ENCODE measurements at places on chromosomes 1 and 21.
A peak's percentile ranks its signal among the peaks of the same experiment; 100 is the strongest.

DNA sequence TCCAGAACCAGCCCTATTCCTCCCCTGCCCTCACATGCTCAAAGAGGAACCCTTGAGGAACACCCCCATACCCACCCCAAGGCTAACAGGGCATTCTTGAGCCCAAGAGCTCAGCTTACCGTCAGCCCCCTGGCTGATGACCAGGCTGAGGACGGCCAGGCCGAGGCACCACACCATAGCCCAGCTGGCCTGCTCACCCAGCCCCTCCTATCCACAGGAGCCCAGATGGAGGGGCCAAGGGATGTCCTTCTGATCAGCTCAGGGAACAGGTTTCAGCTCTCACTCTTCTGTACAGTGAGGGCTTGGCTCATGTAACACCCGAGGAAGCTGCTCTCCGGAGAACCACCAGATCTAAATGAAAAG lies 2.2 kb downstream of the IGSF9 start:
- DNase-seq, result no peak

DNA sequence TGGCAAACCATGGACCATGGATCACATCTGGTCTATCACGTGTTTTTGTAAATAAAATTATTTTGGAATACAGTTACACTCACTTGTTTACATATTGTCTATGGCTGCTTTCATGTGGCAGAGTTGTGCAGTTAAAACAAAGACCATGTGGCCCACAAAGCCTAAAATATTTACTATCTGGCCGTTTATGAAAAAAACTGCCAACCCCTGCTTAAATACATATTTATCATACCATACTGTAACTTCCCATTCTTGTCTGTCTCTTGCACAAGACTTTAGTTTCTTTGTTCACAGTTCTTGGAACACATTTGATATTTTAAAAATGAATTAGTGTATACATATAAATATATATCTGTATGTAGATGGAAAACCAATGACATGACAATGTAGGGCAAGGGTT lies 141.5 kb downstream of the PAPPA2 start:
- no peak for DNase-seq

DNA sequence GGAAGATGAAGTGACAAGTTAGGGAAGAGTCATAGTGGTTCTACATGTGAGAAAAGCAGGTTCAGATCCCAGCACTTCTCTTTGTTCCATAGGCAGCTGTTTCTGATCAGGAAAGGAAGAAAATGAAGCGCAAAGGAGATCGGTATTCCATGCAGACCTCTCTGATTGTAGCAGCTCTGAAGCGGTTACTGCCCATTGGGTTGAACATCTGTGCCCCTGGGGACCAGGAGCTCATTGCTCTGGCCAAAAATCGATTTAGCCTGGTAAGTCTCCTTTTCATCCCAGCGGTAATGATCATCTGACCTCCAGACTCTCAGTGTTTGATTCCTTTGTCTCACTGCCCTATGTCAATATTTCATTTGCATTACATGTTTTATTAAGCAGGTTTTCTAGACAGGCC lies 173.6 kb downstream of the ZP4 start:
- peak; percentile 64 for DNase-seq

GRCh38 chr1:232239998-232240397 lies 389.9 kb downstream of the SIPA1L2 start:
- no peak for DNase-seq

DNA sequence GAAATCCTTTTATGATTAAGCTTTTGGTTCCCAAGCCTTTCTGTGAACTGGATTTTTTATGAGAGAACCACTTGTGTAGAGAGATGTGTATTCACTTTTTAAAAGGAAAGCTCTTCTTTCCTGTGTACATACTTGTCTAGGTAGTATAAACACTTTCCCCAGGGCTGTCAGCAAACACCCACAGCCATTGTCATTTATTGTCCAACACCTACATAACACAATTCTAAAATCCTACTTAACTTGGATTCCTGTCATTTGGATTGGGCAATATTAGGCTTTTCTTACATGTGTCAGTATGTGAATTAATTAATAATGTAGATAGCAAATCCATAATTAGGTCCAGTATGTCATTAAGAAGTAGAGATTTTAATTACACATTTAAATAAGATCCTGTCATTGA lies 12.3 kb downstream of the DDX20 start:
- no peak for DNase-seq

GRCh38 chr1:87318806-87319205 lies 9.9 kb upstream of the LMO4 start:
- DNase-seq, result no peak

DNA sequence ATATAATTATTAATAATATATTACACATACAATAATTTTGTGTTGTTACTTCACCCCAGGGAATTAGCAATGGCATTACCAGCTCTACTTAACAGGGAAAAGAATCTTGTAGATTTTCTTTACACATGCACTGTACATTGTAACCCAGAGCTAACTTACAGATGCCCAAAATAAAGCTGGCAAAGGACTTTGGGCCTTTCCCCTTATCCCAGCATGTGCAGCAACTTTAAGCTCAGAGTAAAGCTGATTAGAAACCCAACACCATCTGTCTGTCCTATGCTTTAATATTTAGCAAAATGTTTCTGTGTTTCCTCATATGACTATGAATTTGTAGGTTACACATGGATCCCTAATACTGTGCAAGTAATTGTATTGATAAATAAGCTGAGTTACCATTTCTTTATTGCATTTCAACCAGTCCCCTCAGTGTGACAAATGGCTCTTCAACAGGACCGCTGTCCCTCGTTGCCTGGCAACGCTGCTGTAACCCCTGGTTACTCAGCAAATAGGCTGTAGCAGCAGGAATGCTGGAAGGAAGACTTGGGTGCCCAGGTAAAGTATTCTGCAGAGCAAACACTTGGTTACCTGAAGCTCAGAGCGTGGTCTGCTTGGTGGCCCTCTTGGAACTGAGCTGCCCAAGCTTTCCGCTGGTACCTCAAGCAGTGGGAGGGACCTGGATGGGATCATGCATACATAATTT lies at the start of gene USH2A:
TSS of gene USH2A (minus strand) at position 628 of the 700 bp plus-strand sequence. CDS start 1,112 bp downstream, outside the sequence.
- DNase-seq, result peak; percentile 95

GRCh38 chr1:67571901-67572593 lies 113.0 kb upstream of the GADD45A start:
- DNase-seq, result no peak

DNA sequence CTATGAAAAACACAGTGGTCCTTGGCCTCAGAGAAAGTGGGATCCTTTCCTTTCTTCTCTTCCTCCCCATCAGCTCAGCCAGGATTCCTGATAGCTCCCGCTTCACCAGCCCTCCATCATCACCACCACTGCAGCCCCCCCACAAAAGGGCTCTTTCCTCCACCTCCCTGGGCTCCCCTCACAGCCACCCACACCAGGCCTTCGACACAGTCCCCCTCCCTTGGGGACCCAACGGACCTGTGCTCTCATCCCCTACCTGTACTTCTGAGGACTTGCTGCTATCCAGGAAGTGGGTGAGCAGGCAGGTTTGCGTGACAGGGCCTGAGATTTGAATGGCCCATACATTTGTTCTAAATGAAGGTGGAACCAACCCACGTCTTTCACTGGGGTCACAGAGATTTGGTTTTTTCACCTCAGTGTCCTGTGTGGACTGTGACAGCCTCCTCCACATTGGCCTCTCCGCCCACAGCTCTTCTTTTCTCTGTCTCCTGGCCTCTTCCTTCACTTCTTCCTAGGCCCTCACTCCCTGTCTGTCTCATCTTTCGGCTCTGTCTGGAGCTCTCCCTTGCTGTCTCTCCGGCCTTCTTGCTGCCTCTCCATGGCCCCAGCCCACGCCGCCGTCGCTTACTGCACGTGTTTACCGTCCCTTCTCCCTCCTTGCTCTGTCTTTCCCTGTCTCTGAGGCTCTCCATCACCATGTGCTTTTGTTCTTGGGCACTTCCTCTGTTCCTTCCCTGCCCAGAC lies 238.6 kb downstream of the FOXD2 start:
- DNase-seq, result no peak

DNA sequence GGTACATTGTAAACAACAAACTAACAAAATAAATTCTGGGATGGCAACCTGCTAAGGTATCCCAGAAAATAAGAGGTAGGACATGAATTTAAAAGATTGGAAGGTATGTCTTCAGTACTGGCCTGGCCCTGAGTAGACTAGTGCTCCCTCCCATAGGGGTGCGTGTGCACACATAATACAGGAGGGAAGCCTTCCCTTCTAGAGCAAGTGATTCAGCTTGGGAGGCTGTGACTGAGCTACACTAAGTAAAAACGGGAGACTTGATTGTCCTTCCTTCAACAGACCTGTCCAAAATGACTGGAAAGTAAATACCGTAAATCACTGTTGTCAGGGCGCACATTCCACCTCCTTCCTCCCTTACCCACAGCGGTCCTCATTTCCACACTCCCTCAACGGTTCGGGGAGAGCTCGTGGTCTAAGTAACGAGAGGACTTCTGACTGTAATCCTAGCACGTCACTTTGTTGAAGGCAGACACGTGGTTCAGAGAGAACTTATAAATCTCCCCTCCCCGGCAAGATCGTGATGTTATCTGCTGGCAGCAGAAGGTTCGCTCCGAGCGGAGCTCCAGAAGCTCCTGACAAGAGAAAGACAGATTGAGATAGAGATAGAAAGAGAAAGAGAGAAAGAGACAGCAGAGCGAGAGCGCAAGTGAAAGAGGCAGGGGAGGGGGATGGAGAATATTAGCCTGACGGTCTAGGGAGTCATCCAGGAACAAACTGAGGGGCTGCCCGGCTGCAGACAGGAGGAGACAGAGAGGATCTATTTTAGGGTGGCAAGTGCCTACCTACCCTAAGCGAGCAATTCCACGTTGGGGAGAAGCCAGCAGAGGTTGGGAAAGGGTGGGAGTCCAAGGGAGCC lies at the start of gene TGFB2:
TSS of gene TGFB2 (plus strand) at position 523 of the 859 bp plus-strand sequence. CDS start 1,366 bp downstream, outside the sequence.
- peak; percentile 95 for DNase-seq

GRCh38 chr1:19610282-19610981 lies 33.7 kb upstream of the NBL1 start:
- DNase-seq, result no peak

GRCh38 chr1:66464351-66464750 lies 69.6 kb upstream of the SGIP1 start:
- DNase-seq, result no peak

DNA sequence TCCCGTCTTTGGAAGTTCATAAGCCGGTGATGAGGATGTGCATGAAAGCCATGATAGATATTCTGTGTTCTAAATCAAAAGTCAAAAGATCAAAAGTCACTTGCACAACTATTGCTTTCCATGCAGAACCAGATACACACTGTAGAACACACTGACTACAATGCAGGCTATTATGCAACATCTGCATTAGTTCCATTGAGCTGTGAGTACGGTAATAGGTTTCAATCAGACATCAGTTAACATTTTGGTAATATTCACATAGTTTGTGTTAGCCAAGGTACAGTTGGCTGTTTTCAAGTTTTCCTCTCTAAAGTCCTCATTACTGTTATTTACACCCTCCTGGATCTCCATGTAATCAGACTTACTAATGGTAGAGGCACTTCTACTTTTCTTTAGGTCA lies 3.1 kb downstream of the KCNA2 start:
- DNase-seq, result no peak

DNA sequence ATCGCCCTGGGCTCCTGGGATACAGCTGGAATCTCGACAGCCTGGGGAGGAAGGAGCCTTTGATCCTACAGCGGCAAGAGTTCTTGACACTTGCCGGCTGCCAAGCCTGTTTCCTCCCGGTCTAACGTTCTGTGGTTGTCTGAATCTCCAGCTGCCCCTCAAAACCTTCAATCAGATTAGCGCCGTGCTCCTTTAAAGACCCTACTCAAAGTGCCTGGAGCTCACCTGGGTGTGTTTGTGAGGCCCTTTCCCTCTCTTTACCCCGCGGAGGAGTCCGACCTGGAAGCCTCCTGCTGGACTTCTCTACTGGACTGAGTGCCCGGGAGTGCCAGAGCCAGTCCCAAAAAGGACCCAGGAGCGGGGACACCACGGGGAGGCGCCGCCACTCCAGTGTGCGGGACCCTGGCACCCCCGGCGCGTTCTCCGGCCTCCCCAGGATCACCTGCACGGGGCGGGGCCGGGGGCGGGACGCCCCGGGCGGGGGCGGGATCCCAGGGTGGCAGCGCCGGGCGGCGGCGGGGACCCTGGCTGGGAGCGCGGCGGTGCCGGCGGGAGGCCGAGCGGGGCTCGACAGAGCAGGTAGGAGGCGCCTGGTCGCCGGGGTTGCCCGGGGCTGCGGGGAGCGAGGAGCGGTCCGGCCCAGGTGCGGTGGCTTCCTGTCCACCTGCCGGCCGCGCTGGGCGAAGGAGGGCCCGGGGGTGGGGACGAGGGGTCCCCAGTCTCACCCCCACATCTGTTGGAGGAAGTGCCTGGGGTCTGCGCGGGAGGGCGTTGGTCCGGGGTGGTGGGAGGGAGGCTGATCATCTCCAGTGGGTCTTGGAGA lies at the start of gene NCMAP:
TSS of gene NCMAP (plus strand) at position 497 of the 823 bp plus-strand sequence. CDS start 39,344 bp downstream, outside the sequence.
- DNase-seq, result peak; percentile 36

GRCh38 chr1:235327559-235328270 lies at the start of gene ARID4B:
Gene ARID4B (minus strand): TSS chr1:235328179. CDS start chr1:235326919, 1,260 bp downstream.
- DNase-seq, result no peak

- DNase-seq, result no peak
These were observed 65.2 kb upstream of the ARID1A start for GRCh38 chr1:26630634-26631033.

DNA sequence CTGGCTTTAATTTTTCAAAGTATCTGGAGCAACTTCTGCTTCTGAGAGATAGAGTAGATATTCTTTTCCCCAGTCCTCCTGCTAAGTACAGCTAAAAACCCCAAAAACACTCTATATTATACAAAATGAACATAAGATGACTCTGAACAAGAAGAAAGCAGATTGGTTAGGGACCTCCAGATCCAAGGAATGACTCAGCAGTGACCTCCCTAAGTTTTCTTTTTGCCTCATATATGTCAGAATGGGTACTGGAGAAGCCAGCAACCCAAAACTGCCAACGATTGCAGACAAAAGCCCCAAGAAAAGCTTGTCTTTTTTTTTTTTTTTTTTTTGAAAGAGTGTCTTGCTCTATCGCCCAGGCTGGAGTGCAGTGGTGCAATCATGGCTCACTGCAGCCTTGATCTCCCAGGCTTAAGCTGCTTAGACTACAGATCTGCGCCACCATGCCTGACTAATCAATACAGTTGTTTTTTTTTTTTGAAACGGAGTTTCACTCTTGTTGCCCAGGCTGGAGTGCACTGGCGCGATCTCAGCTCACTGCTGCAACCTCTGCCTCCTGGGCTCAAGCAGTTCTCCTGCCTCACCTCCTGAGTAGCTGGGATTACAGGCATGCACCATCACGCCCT lies 22.7 kb downstream of the NDUFS5 start:
- DNase-seq, result no peak

DNA sequence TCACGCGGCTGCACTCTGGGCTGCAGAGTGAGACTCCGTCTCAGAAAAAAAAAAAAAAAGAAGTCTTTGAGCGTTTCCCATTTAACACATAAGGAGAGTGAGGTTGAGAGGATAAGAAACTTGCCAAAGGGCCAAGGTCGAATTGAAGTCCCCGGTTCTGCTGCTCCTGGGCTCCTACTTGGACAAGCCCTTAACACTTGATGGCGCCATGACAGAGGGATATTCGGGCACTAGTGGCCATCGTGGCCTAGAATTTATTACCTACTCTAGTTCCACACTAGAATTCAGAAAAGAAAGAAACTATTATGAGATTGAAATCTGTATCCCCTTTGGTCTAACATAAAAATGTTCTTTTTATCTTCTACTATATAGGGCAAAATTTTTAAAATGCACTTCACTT lies 65.7 kb upstream of the NEK2 start:
- peak; percentile 52 for DNase-seq

- no peak for DNase-seq
These were observed 41.6 kb downstream of the CATSPERE start for GRCh38 chr1:244502630-244503029.

GRCh38 chr1:28326515-28326914 lies 2.3 kb upstream of the MED18 start:
- DNase-seq, result no peak

- peak; percentile 91 for DNase-seq
These were observed 28.5 kb upstream of the EPS8L3 start for GRCh38 chr1:109792056-109792831.

Data from NCI-H69 (cell line).